ENCODE measurements at places on chromosomes 7 and 10.
A peak's percentile ranks its signal among the peaks of the same experiment; 100 is the strongest.

- DNase-seq, result no peak
Measured at GRCh38 chr7:8084836-8085235, 116.2 kb downstream of the GLCCI1 start.

- DNase-seq, result no peak
Measured at GRCh38 chr10:97991871-97992270, 38.5 kb downstream of the CRTAC1 start.

GRCh38 chr10:35079265-35079664 is 10.9 kb downstream of the CUL2 start:
- no peak for DNase-seq

DNA sequence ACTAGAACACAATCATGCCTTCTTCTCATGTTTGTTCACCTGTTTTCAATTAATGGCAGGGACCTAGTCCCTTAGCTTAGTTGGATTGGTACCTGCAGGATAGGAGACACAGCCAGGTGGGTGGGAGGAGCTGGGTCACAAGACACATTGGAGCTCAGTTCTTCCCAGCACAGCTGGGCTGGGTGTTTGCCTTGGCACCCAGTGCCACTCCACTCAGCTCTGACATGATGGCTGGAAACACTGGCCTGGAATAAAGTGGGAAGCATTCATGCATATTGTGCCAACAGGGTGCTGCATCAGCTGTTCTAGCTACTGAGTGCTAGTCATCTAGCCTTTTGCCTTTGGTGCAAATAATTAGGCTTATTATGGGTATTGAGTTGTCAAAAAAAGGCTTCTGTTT is 226.1 kb downstream of the PTEN start:
- no peak for DNase-seq

- no peak for DNase-seq
Measured at GRCh38 chr7:150923196-150923595, 54.9 kb downstream of the KCNH2 start.

DNA sequence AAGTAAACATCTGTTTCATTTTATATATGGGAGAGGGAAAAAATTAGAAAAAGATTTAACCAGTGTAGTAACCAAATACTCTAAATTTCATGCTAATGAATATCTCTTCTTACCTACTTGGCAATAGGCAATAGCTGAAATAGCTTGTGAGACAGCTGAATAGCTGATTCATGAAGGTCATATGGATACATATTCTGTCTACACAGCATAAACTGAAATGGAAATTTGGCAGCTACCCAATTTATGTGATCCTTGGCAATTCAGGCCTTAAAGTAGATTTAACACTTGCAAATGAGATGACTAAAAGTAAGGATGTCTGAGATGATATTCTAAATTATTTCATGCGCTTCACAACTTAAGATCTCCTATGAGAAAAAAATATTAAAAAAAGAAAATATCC is 261.2 kb upstream of the SEMA3A start:
- DNase-seq, result no peak

DNA sequence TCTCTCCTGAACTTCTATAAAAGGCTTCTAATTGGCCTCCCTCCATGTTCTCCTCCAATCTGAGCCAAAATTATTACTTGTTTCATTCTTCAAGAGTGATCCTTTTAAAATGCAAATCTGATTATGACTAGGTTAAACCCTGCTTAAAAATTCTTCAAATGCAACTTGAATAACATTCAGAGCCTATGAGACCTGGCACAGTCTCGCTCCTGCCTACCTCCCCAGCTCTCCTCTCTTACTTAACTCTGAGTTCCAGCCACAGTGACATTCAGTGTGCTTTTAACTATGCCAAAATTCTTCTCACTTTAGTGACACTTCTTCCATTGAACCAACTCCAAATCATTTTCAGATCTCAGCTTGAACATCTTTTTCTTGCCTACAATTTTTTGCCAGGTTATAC is 68.8 kb downstream of the TMEM168 start:
- no peak for DNase-seq

GRCh38 chr7:116284390-116284789 is 74.1 kb downstream of the TES start:
- no peak for DNase-seq

GRCh38 chr10:3935933-3936359 is 150.9 kb upstream of the KLF6 start:
- DNase-seq, result no peak

- no peak for DNase-seq
Measured at GRCh38 chr10:121414366-121415062, 183.7 kb downstream of the FGFR2 start.

DNA sequence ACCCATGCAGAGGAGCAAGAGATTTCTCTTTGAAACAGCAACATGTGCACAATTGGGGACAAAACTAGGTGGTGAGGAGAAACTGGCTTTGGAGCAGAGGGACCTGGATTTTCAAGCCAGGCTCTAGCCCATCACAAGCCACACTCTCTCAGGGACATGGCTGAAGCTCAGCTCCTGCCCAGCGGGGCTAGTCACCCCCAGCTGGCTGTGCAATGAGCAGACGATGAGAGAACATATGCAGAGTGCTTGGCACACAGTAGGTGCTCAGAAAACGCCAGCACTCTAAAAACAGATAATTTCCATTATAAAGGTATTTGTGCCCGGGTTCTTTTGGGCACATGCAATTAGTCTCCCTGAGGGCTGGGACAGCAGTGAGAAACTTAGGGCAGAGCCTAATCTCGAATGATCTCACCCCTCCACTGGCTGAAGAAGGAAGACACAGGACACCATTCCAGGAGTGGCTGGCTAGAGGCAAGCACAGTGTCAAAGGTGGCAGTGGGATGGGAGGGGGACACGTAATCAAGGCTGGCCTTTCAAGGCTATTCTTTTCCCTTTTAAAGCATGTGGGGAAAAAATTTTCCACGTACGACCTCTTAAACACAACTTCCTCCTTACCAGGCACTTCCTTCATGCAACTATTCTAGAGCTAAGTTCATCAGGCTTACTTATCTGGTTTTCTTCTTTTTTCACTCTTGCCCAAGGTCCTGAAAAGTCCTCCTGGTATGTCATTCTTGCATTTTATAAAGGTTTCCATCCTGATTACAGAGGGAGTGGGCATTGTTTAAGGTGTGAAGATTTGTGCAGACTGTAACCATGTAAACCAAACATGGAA is 15.1 kb downstream of the FAM53B start:
- peak; percentile 48 for DNase-seq

- no peak for DNase-seq
Measured at GRCh38 chr10:99537989-99538917, 5.5 kb downstream of the NKX2-3 start.

- peak; percentile 75 for DNase-seq
Measured at GRCh38 chr10:104254493-104255310, at the start of gene GSTO1. TSS of gene GSTO1 (plus strand) at chr10:104254892. CDS start at chr10:104254929, 37 bp downstream.

Data from GF-D8 (cell line).